NCI-H1930 (cell line): ENCODE measurements at places on chromosomes 13 and 19.
A peak's percentile ranks its signal among the peaks of the same experiment; 100 is the strongest.

GRCh38 chr13:113275387-113275786 lies 21.7 kb upstream of the LAMP1 start:
- no peak for DNase-seq

GRCh38 chr13:98879127-98879520 lies 98.7 kb downstream of the DOCK9 start:
- DNase-seq, result no peak

- DNase-seq, result no peak
Observed at GRCh38 chr19:5093297-5093928, 124.5 kb downstream of the KDM4B start.

GRCh38 chr13:46578590-46578975 lies 25.6 kb downstream of the LRCH1 start:
- no peak for DNase-seq

DNA sequence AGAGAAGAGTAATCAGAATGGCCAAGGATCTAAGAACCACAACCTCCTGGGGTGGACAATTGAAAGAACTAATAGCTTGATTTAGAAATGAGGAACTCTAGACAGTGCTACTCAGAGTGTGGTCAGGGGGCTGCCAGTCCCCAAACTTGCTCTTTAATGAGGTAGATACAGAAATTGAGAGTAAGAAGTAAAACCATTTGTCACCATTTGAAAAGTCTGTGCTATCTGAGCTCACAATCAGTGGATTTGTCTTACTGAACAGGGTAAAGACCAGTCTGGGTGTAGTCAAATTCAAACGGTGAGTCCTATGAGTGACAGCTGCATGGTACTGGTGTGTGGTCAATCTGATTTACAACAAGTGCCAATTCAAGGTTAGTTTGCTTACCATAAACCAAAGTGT lies 118.9 kb downstream of the KL start:
- DNase-seq, result no peak

DNA sequence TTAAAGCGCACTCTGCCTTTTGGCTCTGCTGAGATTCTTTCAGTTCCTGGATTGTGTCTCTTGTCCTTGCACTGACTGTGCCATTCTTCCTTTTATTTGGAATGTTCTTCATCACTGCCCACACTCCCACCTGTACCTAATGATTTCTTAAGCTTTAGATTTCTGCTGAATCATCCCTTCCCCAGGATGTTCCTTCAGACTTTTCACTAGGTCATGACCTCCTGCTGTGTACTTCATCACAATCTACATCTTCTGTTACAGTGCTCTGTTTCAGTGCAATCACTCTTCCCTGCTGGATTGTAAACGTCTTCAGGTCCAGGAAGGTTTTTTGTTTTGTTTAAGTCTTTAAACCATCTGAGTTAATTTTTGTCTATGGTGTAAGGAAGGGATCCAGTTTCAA lies 281.0 kb downstream of the ATP8A2 start:
- DNase-seq, result no peak

GRCh38 chr19:5451494-5451893 lies 3.7 kb upstream of the ZNRF4 start:
- no peak for DNase-seq

- no peak for DNase-seq
Observed at GRCh38 chr13:51577690-51578089, 6.6 kb upstream of the WDFY2 start.

- peak; percentile 28 for DNase-seq
Observed at GRCh38 chr19:18388100-18388959, 2.4 kb downstream of the GDF15 start.

- no peak for DNase-seq
Observed at GRCh38 chr13:113635048-113635420, 23.0 kb downstream of the ATP4B start.

GRCh38 chr19:7395360-7396066 lies 46.8 kb downstream of the ARHGEF18 start:
- no peak for DNase-seq

- no peak for DNase-seq
Observed at GRCh38 chr13:24097667-24098066, 62.9 kb upstream of the SPATA13 start.
